ENCODE measurements at places on chromosomes 5 and 9.

DNA sequence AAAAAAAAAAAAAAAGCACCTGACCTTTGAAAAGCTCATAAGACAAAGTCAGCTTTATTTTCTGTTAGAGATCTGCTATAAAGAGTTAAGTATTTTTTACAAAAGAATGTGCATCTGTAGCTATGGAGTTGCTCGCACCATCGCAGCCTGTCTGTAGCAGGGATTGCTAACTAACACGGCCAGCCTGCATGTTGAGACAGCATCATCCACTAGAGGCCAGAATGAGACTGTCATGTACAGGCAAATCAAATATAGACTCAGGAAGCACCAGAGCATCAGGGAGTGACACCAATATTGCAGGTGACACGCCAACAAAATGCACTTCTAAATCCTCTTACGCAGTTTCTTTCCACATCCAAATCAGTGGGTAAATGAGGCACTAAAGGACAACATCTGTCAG, 136.3 kb upstream of the RASEF start:
- DNase-seq, result no peak

- DNase-seq, result peak; percentile 78
Measured at GRCh38 chr9:112174222-112174964, 704 bp downstream of the SUSD1 start.

DNA sequence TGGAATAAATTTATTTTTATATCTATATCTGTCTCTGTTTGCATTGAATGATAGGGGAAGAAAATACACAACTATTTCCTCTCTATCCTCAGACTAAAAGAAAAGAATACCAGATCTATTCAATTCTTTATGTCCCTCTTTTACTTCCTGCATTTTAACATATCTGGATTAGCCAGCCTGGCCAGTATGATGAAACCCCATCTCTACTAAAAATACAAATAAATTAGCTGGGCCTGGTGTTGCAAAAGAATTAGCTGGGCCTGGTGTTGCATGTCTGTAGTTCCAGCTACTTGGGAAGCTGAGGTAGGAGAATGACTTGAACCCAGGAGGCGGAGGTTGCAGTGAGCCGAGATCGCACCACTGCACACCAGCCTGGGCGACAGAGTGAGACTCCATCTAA, 182.0 kb downstream of the LURAP1L start:
- DNase-seq, result no peak

- DNase-seq, result no peak
Measured at GRCh38 chr5:52841114-52841513, 53.4 kb downstream of the ITGA1 start.

DNA sequence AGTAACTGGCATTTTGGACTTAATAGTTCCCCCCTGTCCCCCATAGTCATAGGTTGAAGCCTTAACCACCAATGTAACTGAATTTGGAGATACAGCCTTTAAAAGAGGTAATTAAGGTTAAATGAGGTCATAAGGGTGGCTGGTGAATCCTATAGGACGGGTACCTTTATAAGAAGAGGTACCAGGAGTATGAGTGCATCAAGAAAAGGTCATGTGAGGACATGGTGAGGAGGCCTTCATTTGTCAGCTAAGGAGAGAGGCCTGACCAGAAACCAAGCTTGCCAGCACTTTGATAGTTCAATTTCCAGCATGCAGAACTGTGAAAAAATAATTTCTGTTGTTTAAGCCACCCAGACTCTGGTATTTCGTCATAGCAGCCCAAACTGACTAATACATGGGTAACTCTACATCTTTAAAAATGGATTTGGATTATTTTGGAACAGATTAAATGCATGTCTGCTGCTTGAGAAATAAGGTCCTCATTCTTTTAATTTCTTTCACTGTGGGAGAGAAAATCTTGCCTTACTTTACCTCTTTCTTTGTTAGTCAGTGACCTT, 9.7 kb downstream of the RASA1 start:
- no peak for DNase-seq

GRCh38 chr9:33106827-33107621, 30.6 kb upstream of the SMU1 start:
- no peak for DNase-seq

DNA sequence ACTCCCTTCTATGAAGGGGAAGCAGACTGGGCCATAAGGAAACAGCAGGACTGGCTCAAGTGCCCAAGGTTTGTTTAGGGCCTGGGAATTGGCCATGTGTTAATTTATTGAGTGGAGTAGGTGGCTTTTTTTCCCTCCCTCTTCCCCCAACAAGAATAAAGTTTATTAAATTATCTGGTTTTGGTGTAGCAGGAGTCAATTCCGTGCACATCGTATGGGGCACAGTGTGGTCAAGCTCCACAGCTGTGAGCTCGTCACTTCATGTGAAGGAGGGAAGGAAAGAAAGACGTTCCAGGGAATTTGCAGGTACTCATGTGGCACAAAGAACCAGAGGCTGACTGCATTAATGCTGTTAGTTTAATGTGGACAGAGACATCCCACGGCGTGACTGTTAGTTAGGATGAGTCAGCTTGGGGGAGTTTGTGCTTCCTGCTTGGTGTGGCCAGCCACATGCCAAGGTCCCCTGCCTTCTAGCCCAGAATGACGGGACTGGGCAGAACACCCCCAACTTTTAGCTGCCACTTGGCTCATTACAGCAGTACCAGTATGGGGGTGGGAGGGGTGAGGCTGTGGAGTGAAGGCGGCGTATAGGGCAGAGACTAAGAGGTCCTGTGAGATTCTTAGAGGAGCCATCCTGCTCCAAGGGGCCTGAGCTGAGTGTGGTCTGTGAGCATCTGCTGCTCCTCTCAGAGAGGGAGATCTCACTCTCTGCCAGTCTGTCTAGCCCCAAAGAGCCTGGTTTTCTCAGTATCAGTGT, 33.2 kb downstream of the CSF1R start:
- peak; percentile 96 for DNase-seq

All from inflammatory macrophage (primary cell).